AG10803 (cell line): ENCODE measurements at places on chromosomes 3 and 15.

- DNase-seq, result no peak
Measured at GRCh38 chr15:83304861-83305703, 20.6 kb upstream of the BNC1 start.

DNA sequence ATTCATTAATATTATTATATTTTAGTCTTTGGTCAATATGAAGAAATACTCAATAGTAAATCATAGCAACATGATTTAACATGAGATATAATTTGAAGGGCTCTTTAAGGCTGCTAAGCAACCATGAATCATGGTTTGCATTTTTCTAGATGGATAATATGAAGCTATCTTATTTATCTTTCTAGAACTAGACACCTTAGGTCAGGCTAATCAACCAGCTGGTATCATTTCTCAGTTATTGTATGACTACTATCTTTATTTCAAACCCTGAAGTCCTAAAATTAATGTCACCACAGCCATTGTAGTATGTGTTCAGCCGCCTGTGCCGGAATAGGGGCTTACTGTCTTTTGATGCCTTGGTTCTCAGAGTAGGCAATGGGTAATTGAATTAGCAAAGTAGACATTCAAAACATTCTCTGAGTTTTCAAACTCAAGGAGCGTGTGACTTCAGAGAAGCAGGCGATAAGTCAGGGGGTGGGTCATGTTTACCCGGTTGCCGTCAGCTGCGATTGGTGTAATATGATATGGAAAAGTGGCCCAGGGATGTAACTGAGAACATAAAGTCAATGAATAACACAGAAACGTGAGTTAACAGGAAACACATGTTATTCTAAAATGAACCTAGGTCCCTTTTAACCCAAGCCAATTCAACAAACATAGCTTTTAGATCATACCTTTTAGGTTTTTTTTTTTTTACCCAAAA, 93.4 kb upstream of the CTDSPL start:
- DNase-seq, result no peak

- peak; percentile 96 for DNase-seq
Measured at GRCh38 chr3:48716982-48717746, at the start of gene IP6K2. TSS of gene IP6K2 (minus strand) at chr3:48717221. CDS start at chr3:48695291, 21,930 bp downstream.

DNA sequence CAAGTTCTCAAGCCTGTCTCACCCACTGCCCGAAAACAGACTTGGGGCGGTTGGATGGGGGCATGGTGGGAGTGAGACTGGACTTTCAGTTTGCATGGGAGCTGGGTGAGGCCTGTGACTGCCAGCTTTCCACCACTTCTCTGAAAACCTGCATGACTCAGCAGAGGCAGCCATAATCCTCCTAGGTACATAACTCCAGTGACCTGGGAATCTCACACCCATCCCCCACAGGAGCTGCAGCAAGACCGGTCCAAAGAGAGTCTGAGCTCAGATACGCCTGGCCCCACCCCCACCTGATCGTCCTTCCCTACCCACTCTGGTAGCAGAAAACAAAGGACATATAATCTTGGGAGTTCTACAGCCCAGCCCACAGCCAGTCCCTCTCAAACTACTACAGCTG, 107.2 kb downstream of the NSMCE3 start:
- DNase-seq, result no peak

- DNase-seq, result no peak
Measured at GRCh38 chr3:12456441-12456840, 27.8 kb upstream of the TSEN2 start.

DNA sequence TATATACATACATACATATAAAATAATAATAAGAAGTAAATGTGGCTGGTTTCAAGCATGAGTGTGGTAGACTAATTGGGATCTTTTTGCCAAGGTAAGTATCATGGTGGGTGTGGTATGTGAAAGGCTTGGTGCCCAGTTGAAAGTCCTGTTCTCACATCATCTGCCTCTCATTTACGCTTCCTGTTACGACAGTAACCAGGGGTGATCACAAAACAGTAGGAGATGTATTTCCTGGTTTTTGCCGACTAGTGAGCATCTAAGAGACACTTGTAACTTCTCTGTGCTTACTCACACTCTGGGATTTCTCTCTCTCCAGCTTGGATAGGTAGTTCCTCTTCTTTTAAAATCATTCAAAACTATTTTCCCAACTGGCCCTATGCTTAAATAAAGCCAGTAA, 1028.3 kb upstream of the NR2F2 start:
- peak; percentile 17 for DNase-seq

GRCh38 chr3:186818956-186819355, 12.7 kb upstream of the RFC4 start:
- DNase-seq, result no peak

GRCh38 chr3:106691476-106691875, 685.8 kb upstream of the CCDC54 start:
- no peak for DNase-seq

- peak; percentile 8 for DNase-seq
Measured at GRCh38 chr3:182241766-182242488, 530.2 kb downstream of the SOX2 start.

DNA sequence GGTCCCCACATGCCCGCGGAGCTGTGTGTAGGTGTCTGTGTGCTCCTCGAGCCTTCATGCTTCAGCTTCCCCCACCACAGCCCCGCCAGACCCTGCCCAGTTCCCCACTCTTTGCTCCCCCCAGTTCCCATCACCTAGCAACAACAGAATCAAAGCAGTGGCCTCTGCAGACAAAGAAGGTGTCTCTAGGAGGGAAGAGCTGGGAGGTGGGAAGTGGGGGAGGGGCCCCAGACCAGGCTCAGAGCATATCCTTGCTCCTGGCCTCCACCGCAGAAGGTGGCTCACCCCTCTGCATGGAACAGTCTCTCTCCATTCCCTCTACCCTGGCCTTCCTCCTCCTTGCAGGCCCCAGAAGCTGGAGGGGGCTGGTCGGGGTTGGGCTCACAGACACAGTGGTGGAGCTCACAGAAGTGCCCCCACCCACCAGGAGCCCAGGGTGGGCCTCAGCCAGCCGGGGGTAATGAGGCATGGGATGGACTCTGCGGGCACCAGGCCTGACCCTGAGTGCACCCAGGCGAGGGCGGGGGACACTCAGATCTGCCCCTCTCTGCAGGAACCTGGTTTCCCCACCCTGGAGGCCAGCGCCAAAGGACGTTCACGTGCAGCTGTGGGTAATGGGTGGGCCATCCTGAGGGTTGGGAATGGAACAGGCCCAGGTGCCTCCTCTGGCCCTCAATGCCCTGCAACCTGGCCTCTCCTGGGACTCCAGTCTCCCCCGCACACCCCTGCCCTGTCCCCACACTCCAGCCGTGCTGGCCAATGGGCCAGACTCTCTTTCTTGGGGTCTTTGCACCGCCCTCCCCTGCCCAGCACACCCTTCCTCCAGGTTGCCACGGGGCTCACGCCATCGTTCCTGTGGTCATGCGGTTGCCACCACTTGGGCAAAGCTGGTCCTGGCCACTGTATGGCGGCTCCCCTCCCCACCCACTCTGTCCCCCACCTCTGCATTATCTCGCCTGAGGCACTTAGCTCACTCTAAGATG, 53.4 kb downstream of the TPRA1 start:
- DNase-seq, result no peak
